Mononuclear cell (primary cell): ENCODE measurements at places on chromosomes 4 and X. TPM values are rescaled to one million over a fixed set of nuclear protein-coding genes. Genes with fewer than 3 reads are reported as not detected.

XPNPEP2 gene
- 0.31 TPM for total RNA-seq

SSX1 gene
- total RNA-seq: not detected

UGT2B17 gene
- total RNA-seq: 0.94 TPM

H2AZ1 gene
- 87.9 TPM for total RNA-seq

SMPX gene
- total RNA-seq: not detected

DCTD gene
- total RNA-seq: 39.9 TPM

FAM149A gene
- 0.42 TPM for total RNA-seq

REPS2 gene
- total RNA-seq: 1.8 TPM

SYNPO2 gene
- 2.9 TPM for total RNA-seq

TMPRSS11B gene
- total RNA-seq: not detected
